ENCODE measurements at places on chromosomes 7 and 10. TPM values are rescaled to one million over a fixed set of nuclear protein-coding genes. Genes with fewer than 3 reads are reported as not detected.

Gene ZNF117
- total RNA-seq: 2.9 TPM

DNA sequence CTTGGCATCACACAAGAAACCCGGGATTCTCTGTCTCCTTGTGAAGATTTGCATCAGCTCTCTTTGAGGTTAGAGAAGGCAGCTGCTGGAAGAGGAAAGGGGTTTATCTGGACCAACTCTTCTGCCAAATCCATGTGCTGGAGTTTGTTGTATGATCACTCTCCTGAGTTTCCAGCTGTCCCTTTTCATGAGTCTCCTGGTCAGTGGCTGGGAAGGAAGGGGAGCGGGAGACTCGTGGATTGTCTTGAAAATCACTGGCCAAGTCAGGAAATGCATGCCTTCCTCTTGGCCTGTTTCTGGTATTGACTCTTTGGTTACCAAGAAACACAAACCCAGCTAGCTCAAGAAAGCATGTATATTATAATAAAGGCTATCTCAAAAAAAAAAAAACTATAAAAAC, 38.8 kb downstream of the TACR2 start:
- DNase-seq: no peak
- peaks cover 34% of the 10 kb centered on the region for H3K36me3 ChIP-seq
- H3K27me3 ChIP-seq: no peaks in the 10 kb centered on the region
- H3K4me3 ChIP-seq: no peak overlapping the region
- no peak overlapping the region for H3K27ac ChIP-seq

Gene MRC1
- not detected for total RNA-seq

- DNase-seq: no peak
- H3K4me3 ChIP-seq: no peak overlapping the region
- no peak overlapping the region for H3K27ac ChIP-seq
- H3K36me3 ChIP-seq: no peaks in the 10 kb centered on the region
- H3K4me1 ChIP-seq: peaks cover 9% of the 10 kb centered on the region
Measured at GRCh38 chr10:110448682-110449418, 48.9 kb upstream of the DUSP5 start.

GRCh38 chr10:119221666-119222065, 14.3 kb downstream of the GRK5 start:
- H3K27me3 ChIP-seq: no peaks in the 10 kb centered on the region
- peaks cover 48% of the 10 kb centered on the region for H3K4me1 ChIP-seq
- DNase-seq: no peak
- H3K27ac ChIP-seq: peak overlapping the region; percentile 93
- no peak overlapping the region for H3K4me3 ChIP-seq
- peaks cover 5% of the 10 kb centered on the region for H3K36me3 ChIP-seq

DNA sequence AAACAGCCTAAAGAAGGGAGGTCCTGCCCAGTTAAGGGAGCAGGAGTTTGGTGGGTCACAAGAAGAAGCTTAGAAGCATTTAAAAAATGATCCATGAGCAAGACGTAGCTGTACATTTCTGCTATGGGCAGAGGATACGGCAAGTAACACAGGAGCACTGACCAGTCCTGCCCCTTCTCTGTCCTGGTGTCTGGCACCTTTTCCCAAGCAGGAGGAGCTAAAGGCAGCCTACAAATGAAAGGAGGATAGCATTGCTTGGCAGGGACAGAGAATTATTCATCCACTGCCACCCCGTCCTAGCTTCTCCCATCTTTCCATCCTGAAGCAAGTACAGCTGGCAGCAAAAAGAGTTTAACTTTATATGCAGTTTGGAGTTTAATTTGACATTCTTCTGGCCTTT, 1077.6 kb downstream of the TYW1 start:
- no peak overlapping the region for H3K27ac ChIP-seq
- H3K27me3 ChIP-seq: no peaks in the 10 kb centered on the region
- H3K36me3 ChIP-seq: no peaks in the 10 kb centered on the region
- no peaks in the 10 kb centered on the region for H3K4me1 ChIP-seq

GRCh38 chr10:25557136-25557535, 376.9 kb upstream of the MYO3A start:
- no peaks in the 10 kb centered on the region for H3K4me1 ChIP-seq
- no peaks in the 10 kb centered on the region for H3K27me3 ChIP-seq
- H3K36me3 ChIP-seq: no peaks in the 10 kb centered on the region
- DNase-seq: no peak

Gene PRKCQ
- total RNA-seq: under 0.01 TPM

DNA sequence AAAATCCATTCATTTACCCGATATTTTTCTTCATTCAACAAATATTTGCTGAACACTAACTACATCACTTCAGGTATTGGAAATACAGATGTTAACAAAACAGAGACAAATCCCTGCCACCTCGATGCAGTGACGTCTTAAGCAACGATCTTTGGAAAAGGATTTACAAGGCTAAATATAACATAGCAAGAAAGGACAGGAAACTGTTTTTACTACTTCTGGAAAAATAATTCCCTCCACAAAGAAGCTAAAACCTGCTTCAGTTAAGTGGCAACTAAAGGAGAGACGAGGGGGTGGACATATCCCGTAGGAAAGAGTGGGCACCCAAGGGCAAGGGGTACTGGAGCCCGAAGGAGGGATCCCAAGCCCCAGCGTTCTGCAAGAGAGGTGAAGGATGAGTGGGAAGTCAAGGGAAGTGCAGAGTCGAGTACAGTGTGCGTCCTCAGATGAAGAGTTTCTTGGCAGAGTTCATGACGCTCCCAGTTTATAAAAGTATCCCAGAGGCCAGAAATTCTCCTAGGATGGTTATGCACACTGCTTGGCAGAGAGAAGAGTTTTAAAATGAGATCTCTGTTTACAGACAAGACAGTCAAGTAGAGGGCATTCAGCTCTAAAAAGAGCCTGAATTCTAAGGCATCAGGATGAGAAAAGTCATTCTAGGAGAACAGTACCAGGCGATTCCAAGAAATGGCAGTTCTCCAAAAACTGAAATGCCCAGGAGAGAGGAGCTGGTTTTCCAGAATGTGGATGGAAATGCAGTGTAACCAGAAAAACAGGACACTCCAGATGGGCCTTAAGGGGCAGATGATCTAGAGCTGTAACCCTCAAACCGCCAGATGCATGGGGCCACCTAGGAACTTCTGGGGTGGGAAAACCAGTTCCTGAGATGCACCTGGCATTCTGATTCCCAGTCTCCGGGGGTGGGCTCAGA, 97.3 kb downstream of the GRB10 start:
- H3K4me1 ChIP-seq: peaks cover 3% of the 10 kb centered on the region
- H3K27ac ChIP-seq: no peak overlapping the region
- no peak for DNase-seq
- peaks cover 11% of the 10 kb centered on the region for H3K36me3 ChIP-seq
- no peaks in the 10 kb centered on the region for H3K27me3 ChIP-seq

Gene FGFR2
- total RNA-seq: under 0.01 TPM

- H3K4me3 ChIP-seq: no peak overlapping the region
- no peak overlapping the region for H3K27ac ChIP-seq
- H3K4me1 ChIP-seq: no peaks in the 10 kb centered on the region
- no peaks in the 10 kb centered on the region for H3K27me3 ChIP-seq
Measured at GRCh38 chr7:49346195-49346899, 422.0 kb downstream of the CDC14C start.

DNA sequence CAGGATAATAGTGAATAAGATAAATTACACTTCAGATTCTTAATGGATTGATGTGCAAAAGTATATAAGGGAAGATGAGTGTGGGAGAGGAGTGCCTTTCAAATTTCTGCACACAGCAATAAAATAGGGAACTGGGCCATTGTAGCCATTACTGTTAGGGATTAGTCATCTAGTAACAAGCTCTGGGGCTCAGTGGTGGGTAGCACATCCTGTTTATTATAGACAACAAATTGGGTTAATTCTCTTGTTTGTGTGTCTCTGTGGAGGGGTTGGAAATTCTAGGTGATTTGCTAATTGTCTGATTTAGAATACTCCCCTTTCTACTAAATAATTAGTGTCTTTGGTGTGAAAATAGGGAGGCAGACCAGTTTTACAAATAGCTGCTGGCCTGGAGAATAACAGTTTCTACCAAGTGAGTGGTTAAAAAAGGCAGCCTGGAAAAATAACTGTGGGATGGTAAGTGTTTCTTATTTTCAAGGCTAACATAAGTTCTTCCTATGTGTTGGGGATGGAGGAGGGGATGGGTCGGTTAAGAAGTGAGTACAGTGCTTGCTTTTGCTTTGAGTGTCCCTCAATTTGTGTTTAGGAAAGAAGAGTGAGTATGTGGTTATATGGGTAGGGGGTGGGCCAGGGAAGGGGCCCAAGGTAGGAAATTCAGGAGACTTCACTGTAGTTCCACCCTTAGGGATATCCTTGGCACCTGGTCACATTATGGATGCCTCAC, 43.3 kb upstream of the TMEM248 start:
- H3K4me3 ChIP-seq: no peak overlapping the region
- peaks cover 2% of the 10 kb centered on the region for H3K36me3 ChIP-seq
- DNase-seq: peak; percentile 36
- no peak overlapping the region for H3K27ac ChIP-seq
